ENCODE measurements at places on chromosomes 4 and X.

- DNase-seq: no peak
Observed at GRCh38 chrX:149848855-149849254, 32.1 kb upstream of the MAGEA8 start.

- DNase-seq: no peak
Observed at GRCh38 chr4:108035691-108036090, 46.0 kb downstream of the HADH start.

DNA sequence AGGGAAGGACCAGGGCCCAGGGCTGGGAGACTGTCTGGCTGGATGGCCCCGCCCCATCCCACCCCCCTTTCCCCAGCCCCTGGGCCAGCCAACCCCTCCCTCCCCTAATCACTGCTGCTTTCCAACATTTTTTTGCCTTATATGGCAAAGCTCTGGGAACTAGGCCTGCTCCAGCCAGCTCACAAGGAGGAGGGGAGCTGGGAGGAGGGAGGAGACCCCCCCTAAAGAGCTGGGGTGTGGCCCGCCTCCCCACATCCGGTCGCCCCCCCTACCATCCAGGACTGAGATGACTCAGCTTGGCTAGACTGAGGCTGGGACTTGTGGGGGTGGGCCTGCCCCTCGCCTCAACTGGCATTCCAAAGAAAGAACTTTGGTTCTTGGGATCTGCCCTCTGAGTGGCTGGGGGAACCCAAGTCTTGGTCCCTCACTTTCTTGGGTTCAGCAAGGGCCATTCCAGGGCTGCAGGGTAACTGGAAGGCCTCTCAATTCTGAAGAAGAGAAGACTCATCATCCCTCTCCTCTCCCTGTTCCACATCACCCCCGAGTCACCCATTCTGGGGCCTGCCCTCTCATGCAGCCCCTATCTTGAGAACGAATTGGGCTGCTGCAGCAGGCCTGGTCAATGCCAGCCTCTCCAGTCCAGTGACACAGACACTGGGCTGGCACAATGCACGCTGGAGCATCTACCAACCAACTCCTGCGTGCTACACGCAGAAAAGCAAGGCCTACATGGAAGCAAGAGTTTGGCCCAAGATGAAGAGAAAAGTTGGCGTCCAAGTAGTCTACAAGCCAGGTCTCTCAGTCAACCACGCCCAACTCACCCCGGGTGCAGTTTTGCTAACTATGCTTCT, 4.8 kb downstream of the FLNA start:
- peak; percentile 95 for DNase-seq

DNA sequence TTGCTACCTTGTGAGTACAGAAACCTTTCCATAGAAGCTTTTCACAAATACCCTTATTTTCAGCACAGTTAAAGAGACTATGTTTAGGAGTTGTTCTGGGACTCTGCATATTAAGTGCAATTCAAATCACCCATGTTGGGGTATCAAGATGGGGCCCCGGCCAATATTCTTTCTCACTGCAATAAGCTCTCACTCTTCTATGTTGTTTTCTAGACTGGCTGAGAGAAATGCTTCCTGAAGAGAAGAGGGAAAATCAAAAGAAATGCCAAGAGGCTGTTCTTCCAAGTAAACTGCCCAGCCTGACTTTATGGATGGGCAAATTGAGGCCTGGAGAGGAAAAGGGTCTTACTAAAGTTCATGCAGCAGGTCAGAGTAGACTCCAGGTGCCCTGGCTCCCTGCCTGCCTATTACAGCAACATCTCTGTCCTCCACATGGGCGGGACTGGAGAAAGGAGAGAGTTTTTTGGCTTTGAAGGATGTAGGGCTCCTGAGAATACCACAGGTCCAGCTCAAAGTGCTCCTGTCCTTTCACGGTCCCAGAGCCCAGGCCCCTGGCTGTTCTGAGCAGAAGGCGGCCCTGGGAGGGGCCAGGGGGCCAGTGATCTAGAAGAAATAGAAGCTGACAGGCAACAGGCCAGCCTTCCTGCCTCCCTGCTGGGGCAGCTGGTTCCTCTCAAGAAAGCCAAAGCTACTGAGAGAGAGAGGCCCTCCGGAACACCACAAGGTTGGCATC, 745 bp upstream of the IQSEC2 start:
- DNase-seq: no peak

GRCh38 chr4:55673424-55673823, 37.3 kb upstream of the NMU start:
- DNase-seq: no peak

DNA sequence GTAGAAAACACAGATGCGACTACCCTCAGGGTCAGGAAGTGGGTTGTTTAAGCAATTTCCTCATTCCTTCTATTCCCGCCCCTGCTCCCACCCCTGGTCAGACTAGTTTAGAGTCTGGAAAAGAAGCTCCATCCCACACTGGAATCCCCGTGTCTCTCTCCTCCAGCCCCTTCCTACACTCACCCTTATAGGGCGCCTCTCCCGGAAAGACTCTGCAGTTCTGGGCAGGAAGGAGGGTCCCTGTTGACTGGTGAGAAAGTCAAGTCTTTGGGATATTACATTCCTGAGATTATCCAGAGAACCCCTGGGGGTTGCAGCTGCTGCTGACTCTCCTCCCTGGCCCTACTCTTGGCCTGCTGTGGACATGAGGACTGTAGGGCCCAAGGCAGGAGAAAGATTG, 11.9 kb downstream of the STARD8 start:
- DNase-seq: no peak

GRCh38 chr4:152294331-152294730, 241.6 kb downstream of the FBXW7 start:
- DNase-seq: no peak

- no peak for DNase-seq
Observed at GRCh38 chrX:31245714-31246113, 173.9 kb upstream of the FTHL17 start.

GRCh38 chrX:80879143-80879542, 69.5 kb upstream of the BRWD3 start:
- DNase-seq: peak; percentile 4
